Activated B cell treated with CpG ODN at 0.5 μM for 24 hours (primary cell): ENCODE measurements at places on chromosomes 3 and 15.

GRCh38 chr15:81766829-81767475 lies 278.9 kb downstream of the MEX3B start:
- no peak for DNase-seq

DNA sequence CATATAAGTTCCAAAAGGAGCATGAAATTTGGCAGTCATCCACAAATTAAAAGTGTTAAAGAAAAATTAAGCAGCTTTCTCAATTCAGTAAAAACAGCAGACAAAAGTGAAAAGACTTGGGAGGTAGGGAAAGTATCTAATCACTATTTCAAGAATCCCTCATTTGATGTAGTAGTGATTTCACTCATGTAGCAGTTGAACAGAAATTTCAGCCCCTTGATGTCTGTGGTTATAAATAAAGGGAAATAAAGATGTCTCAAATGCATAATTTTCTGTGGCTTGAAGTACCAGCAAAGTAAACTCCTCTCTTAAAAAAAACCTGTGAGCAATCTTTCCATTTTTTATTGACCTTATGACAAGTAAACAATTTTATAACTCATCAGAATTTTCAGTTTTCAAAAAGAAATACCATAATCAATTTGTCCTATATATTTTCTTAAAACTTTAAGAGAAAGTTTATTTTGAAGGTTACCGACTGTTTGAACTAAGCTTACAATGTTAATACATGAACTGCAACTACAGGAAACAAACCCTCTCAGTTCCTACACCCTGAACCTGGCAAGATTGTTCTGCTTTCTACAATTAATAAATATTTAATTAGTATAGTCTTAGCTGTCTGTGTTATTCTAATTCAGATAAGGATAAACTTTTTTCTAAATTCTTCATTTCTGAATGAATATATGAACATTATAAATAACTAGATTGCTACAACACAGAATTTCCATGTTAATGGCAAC lies 94.2 kb downstream of the CBLB start:
- DNase-seq = no peak

GRCh38 chr3:10011631-10012030 lies 14.6 kb upstream of the FANCD2 start:
- DNase-seq = no peak

DNA sequence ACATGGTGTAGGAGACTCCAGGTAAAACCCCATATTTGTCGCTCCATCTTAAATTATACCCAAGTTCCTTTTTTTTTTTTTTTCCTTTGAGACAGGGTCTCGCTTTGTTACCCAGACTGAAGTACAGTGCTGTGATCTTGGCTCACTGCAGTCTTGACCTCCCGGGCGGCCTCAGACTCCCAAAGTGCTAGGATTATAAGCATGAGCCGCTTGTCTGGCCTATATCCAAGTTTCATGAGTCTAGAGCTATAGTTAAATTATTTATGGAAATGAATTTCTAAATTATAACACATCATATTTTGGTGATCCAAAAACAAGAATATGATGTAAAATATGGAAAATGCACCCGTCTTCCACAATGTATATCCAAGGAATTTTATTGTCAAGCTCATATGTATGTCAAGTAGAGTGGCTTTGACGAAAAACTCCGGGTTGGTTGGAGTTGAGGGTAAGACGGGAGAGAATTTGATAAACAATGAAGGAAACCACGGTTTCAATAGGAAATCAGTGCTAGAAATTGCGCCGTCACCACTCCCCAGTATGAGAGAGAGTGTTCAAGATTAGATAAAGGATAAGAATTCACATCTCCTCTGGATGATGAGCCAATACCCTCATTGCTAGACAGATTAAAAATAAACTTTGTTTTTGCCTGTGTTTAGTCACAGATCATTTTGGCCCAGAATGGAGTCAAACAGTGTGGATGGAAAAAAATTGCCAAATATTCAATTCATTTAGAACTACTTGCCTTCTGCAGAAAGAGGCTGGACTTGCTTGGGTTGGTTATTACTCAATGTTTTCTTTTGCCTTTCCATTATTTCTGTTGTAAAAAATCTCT lies 209.2 kb upstream of the NR2F2 start:
- DNase-seq = no peak

- DNase-seq = no peak
Measured at GRCh38 chr15:100123611-100124010, 218.2 kb downstream of the ADAMTS17 start.

DNA sequence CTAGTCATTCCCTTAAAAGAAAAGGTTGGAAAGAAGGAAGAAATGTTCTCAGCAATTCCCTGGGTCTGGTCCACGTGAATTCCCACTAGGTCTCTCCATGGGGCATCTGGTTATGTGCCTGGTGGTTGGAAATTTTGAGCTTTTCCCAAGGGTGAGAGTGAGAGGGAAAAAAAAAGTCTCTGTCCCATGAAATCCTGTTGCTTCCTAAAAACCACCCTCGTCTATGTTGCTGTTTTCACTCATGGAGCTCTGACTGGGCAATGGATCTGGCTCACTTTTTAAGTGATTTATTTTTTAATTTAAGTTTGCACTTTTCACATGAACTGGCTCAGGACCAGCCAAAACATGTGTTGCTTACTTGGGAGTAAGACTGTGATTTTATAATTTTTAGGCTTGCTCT lies 190.1 kb downstream of the CHST2 start:
- no peak for DNase-seq

GRCh38 chr3:79506751-79507150 lies 261.0 kb downstream of the ROBO1 start:
- DNase-seq = no peak

GRCh38 chr15:78222745-78223395 lies 11.5 kb downstream of the ACSBG1 start:
- no peak for DNase-seq

DNA sequence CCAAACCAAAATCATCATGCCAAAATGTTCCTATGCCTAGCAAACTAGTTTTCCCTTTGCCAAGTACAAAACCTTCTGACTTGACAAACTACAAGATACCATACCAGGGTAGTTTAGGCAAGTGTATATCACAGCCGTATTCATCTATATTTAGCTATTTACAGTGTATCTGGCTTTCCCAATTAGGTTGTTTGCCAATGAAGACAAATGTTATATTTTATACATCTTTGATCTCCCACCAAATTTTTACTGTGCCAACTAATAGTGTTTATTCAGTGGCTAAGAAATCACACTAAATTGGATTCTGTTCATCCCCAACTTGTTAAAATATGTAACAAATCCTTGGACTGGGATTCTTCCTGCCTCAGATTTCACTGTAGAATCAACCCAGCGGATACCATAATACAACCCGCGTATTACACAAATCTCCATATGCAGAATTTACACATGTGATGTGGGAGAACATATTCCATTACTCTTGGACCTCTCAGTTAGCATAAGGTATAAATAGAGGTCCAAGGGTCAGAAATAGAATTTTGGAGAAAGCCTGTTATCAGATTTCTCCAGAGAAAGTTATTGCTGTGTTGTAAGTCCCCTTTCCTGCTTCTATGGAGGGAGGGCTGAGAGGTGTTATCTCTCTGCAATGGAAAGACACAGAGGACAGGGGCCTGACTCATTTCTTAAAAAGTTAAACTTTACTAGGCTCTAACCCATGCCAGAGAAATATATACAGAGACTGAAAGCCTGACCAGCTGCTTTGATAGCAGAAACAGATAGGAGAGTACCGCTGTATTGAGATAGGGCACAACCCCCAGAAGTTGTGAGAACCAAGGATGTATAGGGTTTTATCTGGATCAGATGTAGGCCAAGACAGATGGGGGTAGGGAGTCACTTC lies 467.0 kb downstream of the FGF12 start:
- DNase-seq = no peak

- DNase-seq = no peak
Measured at GRCh38 chr15:34603095-34603494, 19.6 kb upstream of the GOLGA8B start.

GRCh38 chr3:108953210-108953609 lies 469 bp downstream of the GUCA1C start:
- DNase-seq = no peak

GRCh38 chr3:52136513-52136912 lies 17.7 kb downstream of the POC1A start:
- DNase-seq = no peak

DNA sequence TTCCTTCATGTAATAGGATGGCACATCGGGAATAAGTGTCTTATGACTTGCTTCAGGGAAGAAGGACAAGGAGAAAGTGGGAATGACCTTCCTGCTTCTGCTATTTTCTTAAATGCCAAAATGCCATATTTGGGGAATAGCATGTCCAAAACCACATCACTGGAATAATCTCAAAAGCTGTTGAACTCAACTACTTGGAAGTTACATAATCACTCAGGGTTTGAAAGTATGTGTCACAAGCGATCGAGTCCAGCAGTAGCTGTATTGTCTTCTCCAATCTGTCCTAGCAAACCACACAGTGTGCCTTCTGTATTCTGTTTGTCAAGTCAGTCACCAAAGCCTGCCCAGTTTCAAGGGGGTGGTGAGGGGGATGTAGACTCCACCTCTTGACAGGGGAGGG lies 58.3 kb upstream of the GADL1 start:
- no peak for DNase-seq

- no peak for DNase-seq
Measured at GRCh38 chr15:33125894-33126537, 68.5 kb downstream of the FMN1 start.

- no peak for DNase-seq
Measured at GRCh38 chr3:32882603-32883025, 64.8 kb downstream of the TRIM71 start.

DNA sequence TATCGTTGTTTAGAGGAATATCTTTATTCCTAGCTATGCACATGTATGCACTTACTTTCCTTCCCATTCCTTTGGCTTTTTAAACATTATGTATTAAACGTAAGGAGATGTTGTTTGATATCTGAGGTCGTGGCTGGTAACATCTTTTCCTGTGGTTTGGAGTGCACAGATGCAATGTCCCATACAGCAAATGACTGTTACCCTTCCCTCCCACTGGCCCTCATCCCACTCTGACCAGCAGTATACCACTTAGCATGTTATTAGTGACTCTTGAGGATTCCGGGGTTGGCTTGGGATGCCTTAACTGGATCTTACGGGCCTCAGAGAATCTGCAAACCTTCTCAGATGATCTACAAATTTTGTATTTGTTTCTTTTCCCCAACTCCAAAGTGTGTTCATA lies 34.5 kb downstream of the TGFBR2 start:
- DNase-seq = no peak

- DNase-seq = no peak
Measured at GRCh38 chr3:155664925-155665695, 79.8 kb downstream of the PLCH1 start.

DNA sequence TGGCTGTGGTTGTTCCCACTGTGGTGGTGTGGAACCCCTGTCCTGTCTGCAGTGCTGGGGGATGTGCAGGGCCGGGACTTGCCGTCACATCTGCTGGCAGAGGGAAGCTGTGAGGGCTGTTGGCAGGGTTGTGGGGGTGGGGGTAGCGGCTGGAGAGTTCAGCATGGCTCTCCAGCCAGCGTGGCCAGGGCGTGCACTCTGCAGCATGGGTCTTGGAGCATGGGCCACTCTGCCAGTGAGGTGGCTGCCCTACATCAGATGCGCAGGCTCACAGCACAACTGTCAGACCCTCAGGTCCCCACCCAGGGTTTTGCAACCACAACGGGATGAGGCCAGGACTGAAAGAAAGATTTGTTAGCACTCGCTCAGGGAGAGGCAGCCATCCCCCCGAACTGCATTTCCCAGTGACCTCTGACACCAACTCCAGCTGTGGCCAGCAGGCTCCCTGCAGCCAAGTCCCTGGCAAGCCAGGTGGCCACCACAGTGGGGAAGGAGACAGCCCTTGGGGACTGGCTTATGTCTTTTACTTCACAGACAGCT lies 237.7 kb upstream of the LYSMD4 start:
- no peak for DNase-seq

DNA sequence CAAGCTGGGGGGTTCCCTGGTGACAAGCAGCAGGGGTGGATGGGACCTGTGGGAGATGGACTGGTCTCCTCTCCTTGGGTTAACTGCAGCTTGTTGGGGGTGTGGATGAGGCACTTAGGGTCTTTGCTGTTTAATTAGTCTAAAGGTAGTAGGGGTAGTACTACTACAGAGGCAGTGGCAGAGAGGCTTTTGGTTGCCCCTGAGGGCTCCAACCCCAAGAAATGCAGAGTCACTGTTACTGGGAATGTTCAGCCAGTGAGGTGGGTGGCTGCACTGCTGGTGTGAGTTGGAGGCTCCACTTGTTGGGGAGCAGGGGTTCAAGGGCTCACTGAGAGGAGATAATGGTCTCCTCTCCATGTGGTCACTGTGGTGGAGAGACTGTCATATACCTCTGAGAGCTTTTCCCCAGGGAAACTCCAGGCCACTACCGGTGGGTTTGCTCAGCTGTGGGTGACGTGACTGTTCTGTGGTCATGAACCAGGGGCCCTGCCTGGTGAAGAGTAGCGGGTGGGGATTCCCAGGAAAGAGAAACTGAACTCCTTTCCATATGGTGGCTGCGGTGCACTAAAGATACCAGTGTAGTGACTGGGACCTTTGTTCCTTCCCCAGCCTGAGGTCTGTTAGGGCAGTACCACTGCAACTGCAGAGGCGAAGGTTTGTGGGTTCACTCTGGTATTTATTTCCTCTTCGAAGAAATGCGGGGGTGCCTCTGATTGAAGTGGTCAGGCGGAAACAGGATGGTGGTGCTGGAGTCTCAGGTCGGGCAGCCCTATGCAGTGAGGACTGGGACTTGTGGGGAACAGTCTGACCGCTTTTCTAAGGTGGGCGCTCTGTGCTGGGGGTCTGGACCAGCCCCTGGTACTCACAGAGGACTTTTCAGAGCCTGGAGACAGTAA lies 68.9 kb upstream of the TNFSF10 start:
- peak; percentile 45 for DNase-seq

DNA sequence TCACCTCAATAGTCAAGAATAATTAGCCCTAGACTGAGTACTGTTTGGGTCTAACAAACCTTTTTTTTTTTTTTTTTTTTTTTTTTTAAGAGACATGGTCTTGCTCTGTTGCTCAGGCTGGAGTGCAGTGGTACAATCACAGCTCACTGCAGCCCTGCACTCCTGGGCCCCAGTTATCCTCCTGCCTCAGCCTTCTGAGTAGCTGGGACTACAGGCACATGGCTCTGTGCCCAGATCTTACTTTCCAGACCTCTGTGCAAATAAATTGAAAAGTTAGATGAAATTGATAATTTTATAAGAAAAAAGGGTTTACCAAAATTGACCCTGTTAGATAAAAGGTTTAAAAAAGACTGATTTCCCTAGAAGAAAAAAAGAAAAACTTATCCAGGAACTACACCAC lies 79.0 kb downstream of the NR2E3 start:
- no peak for DNase-seq

- DNase-seq = no peak
Measured at GRCh38 chr3:142647856-142648255, 51.7 kb downstream of the PLS1 start.

GRCh38 chr3:187198490-187198889 lies 1.2 kb downstream of the RTP1 start:
- DNase-seq = no peak

DNA sequence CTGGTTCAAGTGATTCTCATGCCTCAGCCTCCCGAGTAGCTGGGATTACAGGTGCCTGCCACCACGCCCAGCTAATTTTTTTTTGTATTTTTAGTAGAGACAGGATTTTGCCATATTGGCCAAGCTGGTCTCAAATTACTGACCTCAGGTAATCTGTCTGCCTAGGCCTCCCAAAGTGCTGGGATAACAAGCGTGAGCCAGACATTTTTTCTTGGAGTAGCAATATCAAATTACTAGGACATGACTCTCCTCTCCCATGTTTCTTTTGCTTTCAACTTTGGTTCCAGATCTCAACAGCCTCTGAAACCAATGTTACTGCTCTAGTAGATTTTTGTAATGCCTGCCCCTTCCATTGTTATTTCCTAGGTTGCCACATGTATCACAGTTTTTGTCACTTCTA lies 462.0 kb downstream of the GBE1 start:
- no peak for DNase-seq

- DNase-seq = no peak
Measured at GRCh38 chr3:196281962-196282361, 5.6 kb downstream of the PCYT1A start.
